ENCODE measurements at places on chromosomes 12 and 14.

DNA sequence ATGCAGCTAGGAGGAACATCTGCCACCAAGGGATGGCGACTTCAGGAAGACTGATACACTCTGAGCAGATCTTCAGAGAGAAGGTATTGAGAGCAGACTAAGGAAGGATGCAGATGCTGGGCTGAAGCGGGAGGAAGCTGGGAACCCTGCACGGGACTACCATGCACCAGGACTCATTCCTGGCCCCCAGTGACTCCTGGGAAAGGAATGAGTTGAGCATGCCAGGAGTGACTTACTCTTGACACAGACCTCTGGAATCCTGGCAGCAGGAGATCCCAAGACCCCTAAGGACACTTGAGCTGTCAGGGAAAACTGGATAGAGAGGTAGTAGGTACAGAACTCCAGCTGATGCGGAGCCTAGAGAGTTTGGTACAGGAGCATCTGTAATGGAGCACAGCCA is 336.1 kb downstream of the RPS29 start:
- no peak for DNase-seq

- DNase-seq: no peak
These were observed 415.4 kb downstream of the RAD51B start for GRCh38 chr14:68235011-68235410.

GRCh38 chr12:78494911-78495310 is 369.7 kb upstream of the SYT1 start:
- DNase-seq: no peak

GRCh38 chr12:11662369-11662768 is 12.9 kb downstream of the ETV6 start:
- no peak for DNase-seq

- DNase-seq: no peak
These were observed 371 bp upstream of the REM2 start for GRCh38 chr14:22882529-22883172.

- DNase-seq: no peak
These were observed 47.9 kb downstream of the GTF2A1 start for GRCh38 chr14:81172881-81173280.

- no peak for DNase-seq
These were observed 38.1 kb upstream of the JDP2 start for GRCh38 chr14:75389679-75390078.

- no peak for DNase-seq
These were observed 5.6 kb downstream of the HIP1R start for GRCh38 chr12:122840580-122841513.

DNA sequence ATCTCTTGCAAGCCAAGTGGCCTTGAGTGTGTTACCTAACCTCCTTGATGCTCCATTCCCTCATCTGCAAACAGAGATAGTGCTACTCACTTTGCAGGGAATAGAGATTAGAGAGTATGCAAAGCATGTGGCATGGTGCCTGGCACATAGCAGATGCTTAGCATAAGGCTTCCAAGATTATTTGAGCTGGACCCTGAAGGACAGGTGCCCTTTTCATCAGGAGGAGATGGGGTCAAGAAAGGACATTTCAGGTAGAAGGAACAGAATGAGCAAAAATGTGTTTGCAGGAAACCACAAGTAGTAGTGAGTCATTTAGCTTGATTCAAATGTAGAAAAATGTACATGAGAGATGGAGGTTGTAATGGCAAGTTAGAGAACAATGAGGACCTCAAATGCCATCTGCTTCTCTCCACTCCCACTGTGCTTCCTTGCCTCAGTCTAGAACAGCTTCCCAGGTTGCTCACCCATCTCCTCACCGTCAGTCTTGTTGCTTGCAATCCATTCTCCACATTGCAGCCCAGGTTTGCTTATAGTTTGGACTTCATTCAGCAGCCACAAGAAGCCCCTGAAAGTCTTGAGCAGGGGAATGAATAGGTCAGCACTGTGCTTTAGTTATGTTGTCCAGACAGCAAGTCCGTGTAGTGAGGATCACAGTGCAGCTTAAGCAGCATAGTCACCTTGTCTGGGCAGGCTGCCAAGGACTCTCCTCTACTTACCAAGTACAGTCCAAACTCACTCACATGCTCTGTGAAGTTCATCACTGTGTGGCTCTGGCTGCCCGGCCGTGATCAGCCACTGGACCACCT is 536.3 kb upstream of the CCDC196 start:
- DNase-seq: peak; percentile 79

DNA sequence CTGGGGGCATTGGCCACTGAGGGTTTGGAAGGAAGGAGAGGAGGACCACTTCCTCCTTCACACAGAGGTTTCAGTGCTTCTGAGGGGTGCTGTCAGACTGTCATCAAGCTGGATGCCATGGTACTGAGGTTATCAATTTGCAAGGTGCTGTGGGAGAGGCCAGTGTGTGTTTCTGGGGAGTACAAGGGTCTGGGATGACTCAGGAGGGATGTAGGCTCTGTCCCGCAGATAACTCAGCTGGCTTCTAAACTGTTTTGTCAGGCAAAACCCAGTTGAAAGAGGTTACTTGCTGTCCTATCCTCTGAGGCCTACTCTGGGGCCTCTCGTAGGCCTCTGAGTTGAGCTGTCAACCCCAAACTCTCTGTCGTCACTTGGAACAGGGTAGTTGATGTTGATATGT is 22.8 kb downstream of the ADCK1 start:
- DNase-seq: no peak

DNA sequence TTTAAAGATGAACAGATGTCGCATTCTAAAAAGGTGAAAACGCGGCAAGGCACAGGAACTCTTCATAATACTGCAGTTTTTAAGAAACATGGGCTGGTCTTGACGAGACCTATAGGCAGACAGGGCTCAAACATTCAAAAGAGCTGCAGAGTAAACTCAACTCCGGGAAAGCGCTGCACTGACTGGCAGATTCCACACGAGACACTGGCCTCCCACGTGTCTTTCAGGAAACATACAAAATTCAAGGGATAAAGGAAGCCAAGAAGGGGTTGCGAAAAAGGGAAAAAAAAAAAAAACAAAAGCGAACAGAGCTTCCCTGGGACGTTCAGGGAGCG is 614 bp upstream of the ARF6 start:
- peak; percentile 92 for DNase-seq

GRCh38 chr14:24259282-24260025 is 3.5 kb downstream of the TGM1 start:
- no peak for DNase-seq

GRCh38 chr14:26741711-26742212 is 143.9 kb upstream of the NOVA1 start:
- DNase-seq: no peak

DNA sequence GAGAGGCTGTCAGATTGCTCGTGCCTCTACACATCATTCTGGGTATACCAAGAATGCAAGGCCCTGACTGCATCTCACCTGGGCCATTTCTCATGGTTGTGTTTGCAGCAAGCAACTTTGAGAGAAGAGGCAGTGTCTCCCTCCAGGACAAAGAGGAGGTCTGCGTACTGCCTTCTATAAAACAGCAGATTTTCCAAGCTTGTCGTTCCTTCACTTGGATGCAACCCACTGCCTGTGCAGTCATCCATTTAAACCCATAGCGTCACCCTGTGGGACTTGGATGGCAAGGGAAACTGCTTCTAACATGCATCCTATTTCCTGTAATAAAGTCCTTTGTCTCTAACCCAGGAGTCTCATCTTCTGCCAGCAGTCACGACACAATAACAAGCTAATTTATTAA is 1.3 kb downstream of the POMT2 start:
- no peak for DNase-seq

GRCh38 chr14:95699412-95699811 is 13.2 kb downstream of the TCL1B start:
- DNase-seq: no peak

DNA sequence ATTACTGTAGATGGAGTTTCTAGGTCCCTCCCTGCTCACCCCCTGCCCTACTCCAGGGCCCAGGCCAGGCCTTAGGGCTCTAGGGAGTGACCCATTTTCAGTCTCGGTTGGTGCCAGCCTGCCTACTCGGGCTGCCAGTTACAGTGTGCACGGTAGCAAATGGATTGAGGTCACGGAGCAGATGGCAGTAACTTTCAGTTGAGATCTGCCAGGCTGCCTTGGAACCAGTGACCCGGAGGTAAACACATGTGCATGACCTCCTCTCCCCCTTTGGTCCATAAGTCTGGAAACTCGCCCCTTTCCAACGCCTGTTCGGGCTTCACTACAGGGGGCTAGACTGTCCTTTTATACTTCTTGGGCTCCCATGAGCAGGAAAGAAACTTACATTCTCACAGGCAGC is 139.7 kb upstream of the TBX3 start:
- DNase-seq: no peak

Data from hematopoietic multipotent progenitor cell treated with erythropoietin and hydrocortisone succinate and interleukin-3 and kit ligand, for 4 days (in vitro differentiated cells).